ENCODE measurements at places on chromosomes 13 and 19.

- DNase-seq: no peak
These were observed 41.2 kb upstream of the TNFSF11 start for GRCh38 chr13:42532561-42533335.

GRCh38 chr19:7799640-7800355 is 30.2 kb upstream of the EVI5L start:
- DNase-seq: peak; percentile 28

DNA sequence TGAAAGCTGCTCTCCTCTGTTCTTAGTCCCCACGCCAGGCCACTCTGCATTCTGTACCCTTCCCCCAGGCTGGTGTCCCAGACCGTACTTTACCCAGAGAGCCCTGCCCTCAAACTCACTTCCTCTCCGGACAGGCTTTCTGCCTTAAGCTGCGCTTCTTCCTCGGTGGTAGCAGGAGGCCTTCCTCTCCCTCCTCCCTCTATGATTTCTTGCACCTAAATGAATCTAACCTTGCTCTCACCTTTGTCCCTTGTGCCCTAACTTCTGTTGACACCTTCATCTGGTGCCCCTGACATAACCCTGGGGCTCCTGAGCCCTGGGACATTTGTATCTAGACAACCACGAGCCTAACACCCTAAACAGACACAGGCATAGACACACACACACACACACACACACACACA is 29.6 kb upstream of the CEACAM21 start:
- DNase-seq: no peak

GRCh38 chr19:7689165-7689564 is 8.5 kb downstream of the TRAPPC5 start:
- DNase-seq: no peak

DNA sequence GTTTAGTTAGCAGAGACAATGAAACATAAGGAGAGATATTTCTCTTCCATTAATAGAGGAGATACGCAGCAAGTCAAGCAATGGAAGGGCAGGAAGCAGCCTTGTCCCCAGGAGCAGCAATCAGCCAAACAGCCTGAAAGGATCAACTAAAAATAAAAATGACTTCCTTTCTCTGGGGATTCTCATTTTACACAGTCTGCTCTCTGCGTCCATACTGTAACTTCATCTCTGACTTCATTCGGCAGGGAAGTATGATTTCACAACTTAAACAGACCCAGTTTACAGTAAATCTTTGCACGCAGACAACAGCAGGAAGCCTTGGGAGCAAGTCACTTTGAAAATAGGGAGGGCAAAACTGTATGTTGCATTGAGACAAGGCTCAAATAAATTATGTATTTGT is 826.7 kb downstream of the DIAPH3 start:
- DNase-seq: no peak

GRCh38 chr13:28434926-28435325 is 60.0 kb downstream of the FLT1 start:
- no peak for DNase-seq

DNA sequence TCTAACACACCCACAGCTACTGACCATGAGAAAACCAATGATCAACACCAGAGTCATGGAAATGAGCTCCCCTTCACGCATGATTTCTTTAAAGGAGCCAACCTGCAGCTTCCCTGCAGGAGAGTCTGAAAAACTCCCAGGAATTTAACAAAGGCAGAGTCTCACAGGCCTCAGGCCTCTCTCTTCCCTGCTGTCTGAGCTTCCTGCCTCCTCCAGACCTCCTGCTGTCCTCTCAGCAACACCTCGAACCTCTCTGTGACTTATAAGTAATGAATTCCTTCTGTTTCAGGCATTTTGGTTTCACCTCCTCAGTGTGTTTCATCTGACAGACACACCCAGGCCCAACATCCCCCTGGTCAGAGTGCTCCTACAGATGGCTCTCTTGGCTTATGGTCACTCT is 1044.4 kb downstream of the UQCRFS1 start:
- DNase-seq: no peak

DNA sequence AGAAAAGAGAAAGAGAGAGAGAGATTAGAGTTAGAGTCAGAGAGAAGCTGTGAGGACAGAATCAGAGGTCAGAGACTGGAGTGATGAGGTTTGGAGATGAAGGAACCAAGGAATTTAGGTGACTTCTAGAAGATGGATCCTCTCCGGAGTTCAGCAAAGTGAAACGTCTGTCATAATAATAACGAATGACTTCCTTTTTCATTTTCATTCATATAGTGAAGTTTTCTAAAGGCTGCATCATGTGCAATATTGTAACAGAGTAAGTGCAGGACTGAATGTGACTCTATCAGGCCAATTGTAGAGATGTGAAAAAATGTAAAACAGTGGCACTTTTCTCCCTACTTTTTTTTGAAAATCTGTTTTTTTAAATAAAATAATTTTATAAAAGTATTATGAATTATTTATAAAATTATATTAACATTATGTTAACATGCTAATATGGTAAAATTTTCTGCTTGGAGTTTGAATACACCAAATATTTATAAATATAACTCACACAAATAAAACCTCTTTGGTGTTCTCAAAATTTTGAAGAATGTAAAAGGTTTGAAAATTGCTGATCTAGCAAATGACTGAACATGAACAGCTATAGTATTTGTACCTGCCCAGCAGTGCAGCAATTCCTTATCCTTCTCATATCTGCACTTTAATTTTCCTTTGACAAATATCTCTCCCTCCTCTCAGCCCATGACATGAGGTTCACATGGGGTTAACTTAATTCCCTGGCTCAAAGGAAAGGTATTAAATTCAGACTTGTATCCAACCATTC is 4.2 kb upstream of the TNFSF11 start:
- DNase-seq: no peak

- DNase-seq: no peak
These were observed 3.6 kb downstream of the LGALS7 start for GRCh38 chr19:38769635-38770211.

DNA sequence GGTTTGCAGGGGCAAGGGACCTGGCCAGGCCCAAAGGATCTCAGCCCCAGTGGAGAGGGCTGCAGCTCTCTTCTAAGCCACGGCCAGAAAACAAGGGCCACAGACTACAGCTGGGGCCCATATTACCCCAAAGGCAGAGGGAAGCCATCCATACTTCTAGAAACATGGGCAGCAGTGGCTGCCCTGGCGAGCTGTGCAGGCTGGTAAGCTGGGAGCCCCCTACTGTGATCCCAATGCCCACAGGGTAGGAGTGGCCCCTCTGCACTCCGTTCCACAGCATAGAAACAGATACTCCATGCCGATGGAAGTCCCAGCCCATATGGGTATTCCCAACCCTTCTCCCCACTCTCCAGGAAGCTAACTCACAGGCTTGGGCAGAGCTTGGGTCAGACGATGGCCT is 25.1 kb downstream of the VSTM2B start:
- no peak for DNase-seq

DNA sequence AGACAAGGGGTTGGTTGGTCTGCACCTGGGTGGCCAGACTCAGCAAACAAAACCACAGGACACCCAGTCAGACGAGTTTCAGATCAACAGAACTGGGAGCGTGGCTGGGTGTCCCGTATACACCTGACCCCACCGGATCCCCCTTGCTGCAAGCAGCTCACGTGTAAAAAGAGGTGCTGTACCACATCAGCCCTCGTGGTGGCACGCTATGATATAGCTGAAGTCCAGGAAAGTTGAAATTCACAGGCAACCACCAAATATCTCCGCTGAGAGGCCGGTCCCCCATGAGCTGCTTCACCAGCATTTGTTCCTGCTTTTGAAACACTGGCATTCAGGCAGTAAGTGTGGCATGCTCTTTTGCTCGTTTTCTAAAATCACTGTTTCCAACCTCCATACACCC is 92.3 kb downstream of the TUBA3C start:
- DNase-seq: no peak

DNA sequence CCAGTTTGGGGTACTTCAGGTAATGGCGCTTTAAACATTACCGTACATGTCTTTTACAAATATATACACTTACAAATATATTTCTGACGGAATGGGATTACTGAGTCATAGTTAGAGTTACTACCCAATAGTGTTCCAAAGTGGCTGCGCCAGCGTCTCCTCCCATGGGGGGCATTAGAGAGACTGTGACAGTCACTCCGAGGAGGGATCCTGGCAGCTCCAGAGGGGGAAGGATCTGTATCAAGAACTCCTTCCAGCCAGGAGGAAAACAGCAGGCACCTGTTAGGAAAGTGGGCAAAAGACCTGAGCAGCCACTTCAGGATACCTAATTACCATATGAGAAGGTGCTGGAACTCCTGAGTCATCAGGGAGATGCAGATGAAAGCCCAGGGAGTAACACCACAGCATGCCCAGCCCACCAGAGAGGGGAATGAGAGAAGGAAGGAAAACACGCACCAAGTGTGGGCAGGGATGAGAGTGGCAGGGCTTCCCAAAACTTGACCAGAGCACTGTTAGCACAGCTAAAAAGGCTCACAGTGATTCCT is 52.9 kb downstream of the SLC7A9 start:
- no peak for DNase-seq

DNA sequence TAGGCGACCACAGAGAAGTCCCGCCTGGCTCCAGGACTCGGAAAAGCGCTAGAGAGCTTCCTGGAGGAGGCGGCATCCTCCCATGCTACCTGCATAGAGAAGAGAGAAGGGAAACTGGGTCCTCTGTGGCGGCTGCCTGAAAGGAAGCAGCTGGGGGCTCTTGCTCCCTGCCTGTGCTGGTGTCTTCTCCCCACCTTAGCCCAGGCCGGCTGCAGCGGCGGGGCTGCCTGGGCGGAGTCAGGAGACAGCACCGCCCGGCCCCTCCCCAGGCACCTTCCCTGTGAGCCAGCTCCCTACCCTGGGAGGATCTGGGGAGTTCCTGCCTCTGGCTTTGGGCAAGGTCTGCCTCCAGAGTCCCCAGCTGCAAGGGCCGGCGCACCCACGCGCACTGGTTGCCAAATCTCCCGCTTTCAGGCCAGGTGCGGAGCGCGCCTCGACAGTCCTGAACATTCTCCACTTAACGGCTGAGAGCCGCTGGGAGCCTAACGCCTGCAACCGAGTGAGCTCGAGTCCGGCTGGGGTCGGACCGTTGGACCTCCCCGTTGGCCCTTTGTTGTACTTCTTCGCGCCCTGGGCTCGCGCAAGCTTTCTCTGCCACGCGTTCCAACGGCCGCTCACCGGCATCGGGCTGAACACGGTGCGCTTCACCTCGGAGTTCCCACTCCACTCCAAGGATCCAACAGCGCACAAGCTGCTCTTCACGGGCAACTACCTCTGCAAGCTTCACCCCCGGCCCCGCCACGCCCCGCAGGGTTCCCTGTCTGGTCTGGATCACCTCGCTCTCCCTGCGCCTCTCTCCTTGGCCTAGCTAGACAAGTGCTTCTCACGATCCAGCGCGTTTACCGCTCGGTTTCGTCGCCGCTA is 21.8 kb upstream of the ZNF30 start:
- no peak for DNase-seq

DNA sequence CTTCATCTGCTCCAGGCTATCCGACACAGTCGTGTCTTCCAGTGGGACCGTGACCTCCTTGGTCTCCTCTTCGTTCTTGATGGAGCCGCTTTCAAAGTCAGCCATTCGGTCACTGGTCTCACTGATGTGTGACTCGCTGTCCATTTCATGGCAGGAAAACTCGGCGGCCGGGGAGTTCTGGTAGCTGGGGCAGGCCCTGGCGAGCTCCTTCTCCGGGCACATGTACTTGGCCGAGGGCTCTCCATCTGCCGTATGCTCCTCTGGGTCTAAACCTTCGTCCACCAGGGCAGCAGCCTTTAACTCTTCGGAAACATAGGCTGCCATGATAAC is 69.8 kb downstream of the TSHZ3 start:
- no peak for DNase-seq

All from skeletal muscle cell (primary cell).